ENCODE measurements at places on chromosomes 4 and X.

- no peak for DNase-seq
Measured at GRCh38 chr4:11165052-11165451, 263.6 kb downstream of the HS3ST1 start.

GRCh38 chr4:70815370-70815769 lies 24.3 kb downstream of the GRSF1 start:
- no peak for DNase-seq

- DNase-seq, result no peak
Measured at GRCh38 chrX:71239781-71240180, 14.2 kb downstream of the ZMYM3 start.

DNA sequence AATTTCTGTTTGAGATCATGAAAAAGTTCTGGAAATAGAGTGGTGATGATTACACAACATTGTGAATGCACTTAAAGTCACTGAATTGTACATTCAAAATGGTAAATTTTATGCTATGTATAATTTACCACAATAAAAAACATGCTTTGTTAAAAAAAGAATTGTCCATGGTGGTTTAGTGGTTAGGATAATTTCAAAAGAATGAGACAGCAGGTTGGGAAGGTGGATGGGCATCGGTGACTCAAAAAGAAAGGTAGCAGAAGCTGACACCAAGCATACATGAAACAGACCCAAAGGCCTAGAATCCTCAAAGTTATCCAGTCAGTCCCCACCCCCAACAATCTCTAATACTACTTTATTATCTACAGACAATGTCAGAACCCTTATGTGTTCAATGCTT lies 91.1 kb downstream of the MSN start:
- no peak for DNase-seq

DNA sequence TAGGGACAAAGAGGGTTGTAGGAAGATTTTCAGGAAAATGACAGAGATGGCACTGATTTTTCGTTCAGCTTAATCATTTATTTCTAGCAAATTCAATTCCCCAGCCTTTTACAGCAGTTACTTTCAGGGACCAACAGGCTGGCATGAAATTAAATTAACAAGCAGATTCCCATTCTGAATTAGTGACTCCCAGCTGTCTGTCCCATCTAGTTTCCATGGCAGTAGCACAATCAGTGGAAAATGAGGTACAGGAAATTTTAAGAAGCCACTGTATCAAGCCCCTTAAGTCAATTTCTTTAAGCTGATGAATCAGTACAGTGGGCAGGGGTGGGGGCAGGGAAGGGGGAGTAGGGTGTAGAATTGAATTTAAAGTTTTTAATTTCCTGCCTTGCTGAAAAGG lies 121.1 kb upstream of the TEX13C start:
- no peak for DNase-seq

DNA sequence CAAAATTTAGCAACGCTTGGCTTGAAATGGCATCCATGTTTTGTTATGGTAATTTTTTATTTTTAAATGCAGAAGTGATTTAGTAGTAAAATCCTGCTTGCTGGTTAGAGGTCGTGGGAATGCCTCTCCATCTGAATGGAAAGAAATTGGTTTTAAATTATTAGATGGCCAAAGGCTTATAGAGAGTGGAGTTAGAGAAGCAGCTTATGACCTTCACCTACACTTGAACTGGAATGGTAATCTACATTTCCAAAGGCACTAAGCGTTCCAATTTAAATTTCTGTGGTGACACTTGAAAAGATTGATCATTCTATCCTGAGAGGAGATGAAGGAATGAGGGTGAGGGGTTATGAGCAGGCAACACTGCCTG lies 280.7 kb downstream of the RAPGEF2 start:
- no peak for DNase-seq

- no peak for DNase-seq
Measured at GRCh38 chr4:39029752-39030694, 2.2 kb downstream of the TMEM156 start.

GRCh38 chr4:168837922-168838321 lies 172.1 kb downstream of the CBR4 start:
- no peak for DNase-seq

- no peak for DNase-seq
Measured at GRCh38 chr4:81032771-81033684, 2.5 kb downstream of the BMP3 start.

- DNase-seq, result no peak
Measured at GRCh38 chrX:150635952-150636351, 57.2 kb upstream of the MTMR1 start.

- DNase-seq, result no peak
Measured at GRCh38 chr4:41346306-41347061, 89.8 kb downstream of the UCHL1 start.

DNA sequence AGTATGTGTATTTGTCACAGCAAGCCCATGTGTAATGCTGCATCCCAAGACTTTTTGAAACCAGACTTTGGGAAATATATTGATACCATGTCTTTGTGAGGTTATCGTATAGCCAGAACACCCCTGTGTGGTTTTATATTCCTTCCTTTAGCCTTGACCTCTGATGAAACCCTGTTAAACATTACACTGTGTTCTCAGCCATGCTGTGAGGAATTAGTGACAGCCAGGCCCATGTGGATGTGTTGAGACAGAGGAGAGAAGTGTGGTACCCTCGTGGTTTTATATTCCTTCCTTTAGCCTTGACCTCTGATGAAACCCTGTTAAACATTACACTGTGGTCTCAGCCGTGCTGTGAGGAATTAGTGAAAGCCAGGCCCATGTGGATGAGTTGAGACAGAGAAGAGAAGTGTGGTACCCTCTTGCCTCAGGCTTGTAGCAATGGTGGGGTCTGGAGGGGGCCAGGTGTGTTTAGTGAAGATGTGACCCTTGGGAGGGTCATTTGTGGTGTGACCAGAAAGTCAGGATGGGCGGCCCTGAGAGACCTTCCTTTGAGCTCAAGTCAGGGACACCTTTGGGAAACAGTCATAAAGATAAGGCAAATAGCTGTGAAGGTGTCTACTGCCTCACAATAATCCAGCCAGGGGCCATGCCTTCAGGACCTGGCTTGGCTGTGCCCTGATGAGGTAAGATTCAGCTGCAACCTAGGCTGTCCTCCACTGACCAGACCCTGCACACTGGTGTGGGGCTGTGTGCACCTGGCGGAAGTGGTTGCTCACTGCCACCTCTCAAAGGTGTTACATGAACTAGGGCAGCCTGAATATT lies 110.0 kb downstream of the IRF2 start:
- no peak for DNase-seq

Data from activated CD8-positive, alpha-beta memory T cell treated with anti-CD3 and anti-CD28 coated beads for 4 hours (primary cell).